HT1080 (cell line): ENCODE measurements at places on chromosomes 3 and 15. TPM values are rescaled to one million over a fixed set of nuclear protein-coding genes. Genes with fewer than 3 reads are reported as not detected.

GRCh38 chr15:69576035-69576526 lies 123.5 kb downstream of the RPLP1 start:
- peak; percentile 56 for DNase-seq

The GOLGA6L10 gene
- 0.23 and 0.31 TPM in 2 replicates for total RNA-seq

DNA sequence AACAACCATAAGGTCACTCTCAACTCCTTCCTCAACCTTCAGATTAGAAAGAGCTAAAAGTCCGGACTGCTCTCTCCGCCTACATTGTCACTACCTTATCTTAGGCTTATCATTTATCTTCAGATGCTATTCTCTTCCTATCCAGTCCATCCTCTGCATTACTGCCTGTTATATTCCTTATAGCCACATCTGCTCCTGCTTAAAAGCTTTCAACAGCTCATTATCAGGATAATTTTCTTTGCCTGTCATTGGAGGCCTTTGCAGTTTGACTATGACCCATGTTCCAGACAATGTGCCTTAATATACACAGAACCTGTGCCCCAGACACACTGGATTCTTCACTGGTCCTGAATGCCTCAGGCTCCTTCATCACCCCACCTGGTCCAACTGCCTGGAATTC lies 184.1 kb upstream of the SETMAR start:
- DNase-seq, result no peak

- DNase-seq, result peak; percentile 92
Measured at GRCh38 chr3:120558771-120559241, 37.3 kb upstream of the NDUFB4 start.
